ENCODE measurements at places on chromosomes 16 and 17.

DNA sequence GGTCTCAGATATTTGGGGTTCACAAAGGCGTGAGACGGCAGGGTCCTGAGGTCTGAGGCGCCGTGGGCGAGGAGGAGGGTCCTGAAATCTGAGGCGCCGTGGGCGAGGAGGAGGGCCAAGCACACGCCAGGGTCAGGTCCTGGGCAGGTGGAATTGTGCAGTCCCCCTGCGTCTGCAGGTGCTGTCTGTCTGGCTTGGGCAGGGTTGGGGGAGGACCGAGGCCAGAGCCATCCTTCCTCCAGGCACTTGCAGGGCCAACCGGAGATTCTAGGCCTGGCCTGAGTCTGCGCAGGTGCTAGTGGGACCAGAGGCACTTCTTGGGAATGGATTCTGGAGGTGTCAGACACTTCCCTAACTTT, 2.4 kb upstream of the APRT start:
- no peak for DNase-seq

- no peak for DNase-seq
Observed at GRCh38 chr16:87017371-87018012, 299.7 kb downstream of the C16orf95 start.

DNA sequence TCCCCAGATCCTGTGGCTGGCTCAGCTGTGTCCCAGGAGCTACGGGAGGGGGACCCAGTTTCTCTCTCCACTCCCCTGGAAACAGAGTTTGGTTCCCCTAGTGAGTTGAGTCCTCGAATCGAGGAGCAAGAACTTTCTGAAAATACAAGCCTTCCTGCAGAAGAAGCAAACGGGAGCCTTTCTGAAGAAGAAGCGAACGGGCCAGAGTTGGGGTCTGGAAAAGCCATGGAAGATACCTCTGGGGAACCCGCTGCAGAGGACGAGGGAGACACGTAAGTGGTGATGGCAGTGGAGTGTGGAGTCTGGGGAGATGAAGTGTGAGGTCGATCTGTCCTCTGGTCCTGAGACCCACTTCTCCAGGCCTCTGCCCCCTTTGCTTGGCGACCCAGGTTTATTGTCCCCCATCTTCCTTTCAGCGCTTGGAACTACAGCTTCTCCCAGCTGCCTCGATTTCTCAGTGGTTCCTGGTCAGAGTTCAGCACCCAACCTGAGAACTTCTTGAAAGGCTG, 585 bp downstream of the WRAP53 start:
- DNase-seq = no peak

- no peak for DNase-seq
Observed at GRCh38 chr16:54459509-54460262, 173.1 kb upstream of the IRX3 start.

- no peak for DNase-seq
Observed at GRCh38 chr17:36705874-36706731, 104.7 kb downstream of the MRM1 start.

Data from caudate nucleus (tissue), 63 donors.